ENCODE measurements at places on chromosomes 4 and X.

DNA sequence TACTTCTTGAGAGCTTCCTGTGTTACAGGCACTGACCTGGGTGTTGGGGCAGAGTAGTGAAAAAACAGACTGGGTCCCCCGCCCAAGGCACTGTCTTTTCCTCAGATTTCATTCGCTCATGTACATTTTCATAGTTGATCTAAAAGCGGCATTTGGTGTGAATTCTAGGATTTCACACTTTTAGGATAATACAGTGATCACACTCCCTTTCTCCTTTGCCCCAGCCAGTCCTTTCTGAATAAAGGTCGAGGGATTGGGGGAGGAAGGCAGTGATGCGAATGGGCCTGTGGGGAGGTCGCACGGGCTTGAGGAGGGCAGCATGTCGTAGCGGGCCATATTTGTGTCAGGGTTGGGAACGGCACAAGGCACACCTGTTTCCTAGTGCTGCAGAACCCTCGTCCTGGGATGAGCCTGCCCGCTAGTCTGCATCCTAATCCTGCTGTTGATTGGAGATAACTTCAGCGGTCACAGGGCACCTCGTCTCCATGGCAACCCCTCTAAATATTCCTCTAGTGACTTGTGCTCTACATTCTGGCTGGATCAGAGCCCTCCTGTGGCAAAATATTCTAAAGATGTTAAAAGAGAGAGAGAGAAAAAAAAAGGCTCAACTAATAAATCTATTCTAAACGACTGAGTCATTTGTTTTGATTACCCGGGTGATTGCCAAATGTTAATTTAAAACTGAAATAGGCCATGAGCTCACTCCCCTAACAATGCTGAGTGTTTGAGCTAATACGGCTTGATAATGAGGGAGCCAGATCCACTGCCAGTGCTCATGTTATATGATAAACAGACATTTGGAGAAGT lies 21.8 kb downstream of the FHL1 start:
- no peak for DNase-seq

DNA sequence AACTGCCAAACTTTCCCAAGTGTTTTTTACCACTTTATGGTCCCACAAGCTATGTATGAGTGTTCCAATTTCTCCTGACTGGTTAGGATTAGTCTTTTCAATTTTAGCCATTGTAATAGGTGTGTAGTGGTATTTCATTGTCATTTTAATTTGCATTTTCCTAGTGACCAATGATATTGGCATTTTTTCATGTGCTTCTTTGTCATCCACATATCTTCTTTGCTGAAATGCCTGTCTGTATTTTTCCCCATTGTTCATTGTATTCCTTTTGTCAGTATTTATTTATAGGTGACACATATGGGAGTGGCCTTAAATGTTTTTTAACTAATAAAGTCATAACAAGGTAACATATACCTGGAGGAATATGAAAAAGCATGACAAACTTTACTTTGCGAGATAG lies 9.2 kb upstream of the UBE2D3 start:
- DNase-seq, result no peak

- no peak for DNase-seq
Measured at GRCh38 chr4:39637586-39638353, 895 bp downstream of the SMIM14 start.

- no peak for DNase-seq
Measured at GRCh38 chr4:111064342-111064993, 441.6 kb upstream of the PITX2 start.

DNA sequence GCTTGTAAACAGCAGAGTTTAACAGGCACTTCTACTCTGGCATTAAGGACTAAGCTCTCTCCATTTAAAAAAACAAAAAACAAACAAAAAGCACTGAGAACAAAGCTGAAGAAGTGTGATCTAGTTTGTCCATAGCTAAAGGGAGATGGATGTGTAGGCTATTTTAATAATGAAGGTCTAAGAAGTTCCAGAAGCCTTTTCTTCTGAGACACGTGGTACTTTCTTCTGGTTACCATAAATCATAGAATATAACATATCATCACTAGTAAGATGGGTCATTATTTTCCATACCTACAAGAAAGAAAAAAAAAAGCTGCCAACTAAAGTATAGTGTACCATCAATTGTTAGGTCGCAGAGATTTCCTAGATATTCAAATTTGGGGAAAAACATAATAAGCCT lies 722 bp upstream of the NBDY start:
- no peak for DNase-seq

GRCh38 chr4:134147941-134148340 lies 53.6 kb downstream of the PABPC4L start:
- no peak for DNase-seq

- DNase-seq, result peak; percentile 82
Measured at GRCh38 chrX:55717521-55718497, at the start of gene RRAGB. RRAGB (plus strand) TSS chrX:55717749; CDS start chrX:55718328, 579 bp downstream.

DNA sequence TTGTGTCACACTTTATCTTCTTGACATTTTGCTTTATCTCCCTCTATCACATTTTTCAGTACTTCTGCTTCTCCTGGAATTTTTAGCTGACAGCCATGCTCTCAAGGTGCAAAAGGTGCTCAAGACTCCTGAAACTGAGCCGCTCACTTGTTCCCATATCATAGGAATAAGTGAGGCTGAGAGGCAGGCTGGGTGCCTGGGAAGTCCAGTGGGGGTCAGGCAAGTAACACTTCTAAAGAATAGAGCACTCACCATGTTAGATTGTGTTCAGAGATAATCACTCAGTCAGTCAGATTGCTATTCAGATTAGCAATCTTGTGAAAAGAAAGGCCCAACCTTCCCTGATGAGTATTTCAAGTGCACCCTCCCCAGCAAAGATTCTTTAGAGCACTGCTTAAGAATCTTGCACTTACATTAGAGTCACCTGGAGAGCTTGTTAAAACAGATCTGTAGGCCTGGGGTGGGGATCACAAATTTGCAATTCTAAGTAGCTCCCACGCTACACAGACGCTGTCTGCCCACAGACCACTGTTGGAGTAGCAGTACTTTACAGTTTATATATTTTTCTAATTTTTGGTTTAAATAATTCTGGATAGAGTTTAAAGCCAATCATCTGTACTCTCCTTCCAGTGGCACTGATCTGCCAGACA lies 23.1 kb upstream of the LRAT start:
- no peak for DNase-seq

All from activated CD4-positive, CD25-positive, alpha-beta regulatory T cell treated with anti-CD3 and anti-CD28 coated beads, Interleukin-2, amount 50 U/mL, for 72 hours (primary cell).